ENCODE measurements at places on chromosomes 4 and X.

- no peak for DNase-seq
Measured at GRCh38 chr4:107490116-107490515, 229.9 kb downstream of the PAPSS1 start.

- no peak for DNase-seq
Measured at GRCh38 chrX:103585411-103586313, at the start of gene TCEAL4. TSS of gene TCEAL4 (plus strand) at chrX:103585515. CDS start at chrX:103586676, 1,161 bp downstream.

- DNase-seq, result no peak
Measured at GRCh38 chr4:173367946-173368345, 2.8 kb upstream of the SAP30 start.

GRCh38 chr4:114601304-114602052 is 2.9 kb downstream of the UGT8 start:
- DNase-seq, result no peak

DNA sequence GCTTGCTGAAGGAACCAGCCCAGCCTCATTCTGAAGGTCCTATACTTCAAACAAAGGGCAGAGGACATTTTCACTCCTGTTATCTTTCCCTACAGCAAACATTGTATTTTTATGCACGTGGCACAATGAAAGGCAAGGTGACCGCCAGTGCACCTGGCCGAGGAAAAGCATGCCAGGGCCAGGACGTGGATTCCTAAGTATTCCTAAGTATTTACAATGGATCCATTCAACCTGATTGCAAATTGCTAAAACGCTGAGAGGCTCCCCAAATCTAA is 127.9 kb upstream of the FTHL17 start:
- no peak for DNase-seq

DNA sequence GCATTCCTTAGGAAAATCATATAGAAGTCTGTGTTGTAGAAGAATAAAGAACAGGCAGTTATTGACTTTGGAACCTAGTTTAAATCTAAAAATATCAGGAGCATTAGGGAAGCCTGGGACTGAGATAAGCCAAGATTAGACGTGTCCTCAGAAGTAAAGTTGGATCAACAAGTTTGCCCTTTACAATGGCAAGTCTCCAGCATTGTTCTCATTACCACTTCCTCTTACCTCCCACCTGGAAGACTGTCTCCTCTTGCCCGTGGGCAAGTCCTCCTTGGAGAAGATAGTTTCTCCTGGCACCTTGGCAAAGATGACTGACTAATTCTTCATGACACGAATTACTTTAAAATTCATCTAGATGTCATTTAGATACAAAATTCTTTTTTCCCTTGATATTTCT is 37.8 kb downstream of the CNKSR2 start:
- no peak for DNase-seq

DNA sequence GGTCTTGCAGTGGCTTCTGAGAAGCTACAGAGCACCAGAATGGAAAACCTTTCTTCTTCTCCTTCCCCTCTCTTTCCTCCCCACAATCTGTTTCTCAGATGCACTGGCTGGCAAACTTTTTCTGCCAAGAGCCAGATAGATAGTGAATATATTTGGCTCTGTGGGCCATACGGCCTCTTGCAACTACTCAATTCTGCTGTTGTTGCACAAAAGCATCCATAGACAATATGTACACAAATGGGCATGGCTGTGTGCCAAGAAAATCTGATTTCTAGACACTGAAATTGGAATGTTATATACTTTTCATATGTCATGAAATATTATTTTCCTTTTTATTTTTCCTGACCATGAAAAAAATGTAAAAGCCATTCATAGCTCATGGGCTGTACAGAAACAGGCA is 3.1 kb downstream of the PHEX start:
- DNase-seq, result no peak

GRCh38 chrX:131703646-131704045 is 159.8 kb downstream of the OR13H1 start:
- no peak for DNase-seq

GRCh38 chr4:139593091-139593564 is 37.1 kb upstream of the SETD7 start:
- no peak for DNase-seq
